Fibroblast of skin of abdomen (primary cell): ENCODE measurements at places on chromosomes 4 and X.
A peak's percentile ranks its signal among the peaks of the same experiment; 100 is the strongest.

DNA sequence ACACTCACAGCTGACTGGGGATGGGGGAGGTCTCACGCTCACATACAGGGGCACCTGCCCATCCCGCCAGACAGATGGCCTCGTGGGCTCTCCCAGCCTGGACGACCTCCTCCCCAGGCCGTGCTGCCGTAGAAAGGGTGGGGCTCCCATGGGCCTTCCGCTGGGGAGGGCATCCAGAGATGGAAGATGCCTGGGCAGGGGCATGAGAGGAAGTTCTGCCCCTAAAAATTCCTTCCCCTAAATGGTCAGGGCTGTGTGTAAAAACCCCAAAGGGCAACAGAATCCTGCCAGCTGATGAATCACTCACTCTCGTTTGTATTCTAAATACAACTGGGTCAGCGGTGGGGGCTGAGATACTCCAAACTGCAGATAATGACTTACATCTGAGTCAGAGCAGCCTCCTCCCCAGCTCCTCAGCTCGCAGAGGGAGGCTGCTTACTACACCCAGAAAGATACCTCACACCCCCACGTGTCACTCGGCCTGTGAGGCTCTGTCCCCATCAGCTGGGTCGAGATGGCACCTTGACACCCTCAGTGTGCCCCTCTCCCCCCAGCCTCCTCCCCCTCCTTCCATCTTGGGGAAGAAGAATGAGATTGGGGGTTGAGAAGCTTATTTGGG, 10.1 kb downstream of the WDR1 start:
- peak; percentile 95 for DNase-seq

- no peak for DNase-seq
Observed at GRCh38 chr4:172011196-172011595, 198.0 kb downstream of the GALNTL6 start.

DNA sequence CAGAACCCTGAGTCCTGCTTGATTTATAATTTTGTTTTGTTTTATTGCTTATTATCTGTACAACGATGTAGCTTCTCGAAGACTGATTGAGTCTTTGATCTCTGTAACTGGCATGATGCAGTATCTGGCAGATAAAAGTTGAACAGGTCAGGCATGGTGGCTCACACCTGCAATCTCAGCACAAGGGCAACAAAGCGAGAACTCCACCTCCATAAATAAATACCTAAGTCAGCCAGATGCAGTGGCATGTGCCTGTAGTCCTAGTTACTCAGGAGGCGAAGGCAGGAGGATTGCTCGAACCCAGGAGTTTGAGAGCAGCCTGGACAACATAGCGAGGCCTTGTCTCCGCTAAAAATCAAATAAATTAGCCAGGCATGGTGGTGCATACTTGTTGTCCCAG, 15.7 kb upstream of the WDR19 start:
- DNase-seq: no peak

DNA sequence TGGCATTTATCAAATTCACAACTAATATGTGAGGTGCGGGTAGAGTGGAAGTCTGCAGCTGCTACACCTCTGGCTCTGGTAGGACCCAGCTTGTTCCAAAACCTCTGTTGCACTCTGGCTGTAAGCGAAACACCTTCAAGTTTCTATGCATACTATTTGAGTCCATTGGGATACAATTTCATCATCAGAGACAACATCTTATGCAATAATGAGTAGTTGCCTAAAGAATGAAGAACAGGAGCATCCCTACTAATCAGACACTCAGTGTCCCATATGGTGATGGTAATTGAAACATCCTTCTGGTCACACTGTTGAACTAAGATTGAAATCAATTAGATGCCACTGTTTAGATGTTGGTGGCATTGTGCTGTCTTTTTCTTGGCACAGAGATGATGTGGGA, 178.4 kb downstream of the MGST2 start:
- DNase-seq: peak; percentile 36

GRCh38 chr4:1983846-1984405, 24.8 kb downstream of the NELFA start:
- no peak for DNase-seq
